ENCODE measurements at places on chromosomes 5 and 9.

GRCh38 chr5:56827049-56827448 is 11.7 kb downstream of the MAP3K1 start:
- no peak for DNase-seq

GRCh38 chr5:132309679-132310078 is 15.5 kb downstream of the SLC22A4 start:
- DNase-seq, result no peak

- no peak for DNase-seq
Measured at GRCh38 chr9:81637276-81637675, 52.1 kb downstream of the TLE1 start.

- DNase-seq, result no peak
Measured at GRCh38 chr5:174073122-174073660, 27.7 kb downstream of the NSG2 start.

DNA sequence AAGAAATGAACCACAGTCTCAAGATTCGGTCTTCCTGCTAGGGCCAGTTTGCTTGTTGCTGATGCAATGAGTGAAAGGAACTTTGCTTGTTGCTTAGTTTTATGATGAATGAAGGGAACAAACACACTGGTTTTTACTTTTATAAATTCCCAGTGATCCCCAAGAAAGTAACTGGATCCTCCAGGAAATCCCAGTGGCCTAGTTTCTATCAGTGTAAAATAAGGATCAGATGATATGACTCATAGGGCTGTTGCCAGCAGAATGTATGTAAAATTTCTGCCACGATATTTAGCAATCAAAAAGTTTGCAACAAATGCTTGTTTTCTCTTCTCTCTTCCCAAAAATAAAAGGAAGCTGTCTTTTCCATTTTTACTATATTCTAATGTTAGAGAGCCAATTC is 160.1 kb upstream of the CDKN2B start:
- no peak for DNase-seq

DNA sequence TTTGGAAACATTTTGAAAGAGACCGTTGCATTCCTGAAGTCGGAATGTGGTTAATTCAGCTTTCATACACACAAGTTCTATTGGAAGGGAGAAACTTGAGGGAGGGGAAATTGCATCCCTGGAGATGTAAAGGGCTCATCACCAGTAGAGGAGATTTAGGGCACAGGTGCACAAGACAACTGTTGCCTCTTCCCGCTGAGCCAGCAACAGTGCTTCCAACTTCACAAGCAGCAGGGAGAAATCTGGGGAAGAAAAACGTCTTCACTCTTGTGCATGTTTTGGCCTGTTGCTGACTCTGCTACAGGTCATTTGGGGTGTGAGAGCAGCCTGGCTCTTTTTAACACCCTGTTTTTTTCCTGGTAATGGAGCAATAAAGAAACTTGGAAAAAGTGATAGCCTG is 277.9 kb downstream of the GAS1 start:
- no peak for DNase-seq

GRCh38 chr5:142698447-142699183 is 12.7 kb upstream of the FGF1 start:
- no peak for DNase-seq

DNA sequence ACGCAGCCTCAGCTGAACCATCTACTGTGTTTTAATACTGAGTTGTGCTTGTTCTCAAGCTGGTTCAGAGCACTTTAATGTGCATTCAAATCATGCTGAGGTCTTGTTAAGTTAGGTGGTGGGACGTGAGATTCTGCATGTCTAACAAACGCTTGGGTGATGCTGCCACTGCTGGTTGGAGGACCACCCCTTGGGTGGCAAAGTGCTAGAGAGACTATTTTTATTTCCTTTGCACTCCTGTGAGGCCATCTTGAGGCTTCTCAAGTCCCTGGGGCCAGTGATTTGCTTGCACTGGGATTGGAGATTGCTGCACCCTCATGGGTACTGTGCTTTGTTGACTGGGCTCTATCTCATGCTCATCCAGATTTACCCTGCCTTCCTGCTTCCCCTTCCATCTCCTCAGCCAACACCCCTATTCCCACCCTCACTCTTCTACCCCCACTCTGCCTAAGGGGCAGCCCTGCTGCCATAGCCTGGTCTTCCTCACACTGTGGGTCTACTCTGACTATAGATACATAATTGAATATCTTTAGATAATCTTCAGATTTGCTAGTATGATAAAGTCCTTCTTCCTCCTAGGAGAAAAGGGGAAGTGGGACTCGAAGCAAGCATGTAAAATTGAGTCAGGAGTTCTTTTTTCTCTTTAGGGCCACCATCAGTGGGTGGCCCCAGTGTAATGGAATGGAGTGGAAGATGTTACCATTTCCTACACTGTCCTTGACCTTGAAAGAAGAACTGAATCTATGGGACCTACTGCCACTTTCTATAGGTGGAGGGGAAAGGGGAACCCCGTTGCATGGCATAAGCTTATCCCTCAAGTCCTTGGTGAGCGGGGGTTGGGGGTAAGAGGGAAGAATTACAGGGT is 45.1 kb upstream of the SUB1 start:
- no peak for DNase-seq

GRCh38 chr5:128857076-128857677 is 108.1 kb upstream of the SLC27A6 start:
- no peak for DNase-seq

Data from omental fat pad (tissue), 4 donors.